ENCODE measurements at places on chromosomes 7 and 10. TPM values are rescaled to one million over a fixed set of nuclear protein-coding genes. Genes with fewer than 3 reads are reported as not detected.

FFAR4 gene
- total RNA-seq = not detected

- peak; percentile 66 for DNase-seq
Measured at GRCh38 chr7:35253710-35254495, at the start of gene TBX20. TSS of gene TBX20 (minus strand) at chr7:35254100. CDS start at chr7:35253620, 480 bp downstream.

SNX10 gene
- 32.9 TPM for total RNA-seq

OPN4 gene
- not detected for total RNA-seq
